Right forelimb (tissue), 1 donor: ENCODE measurements at places on chromosomes 13 and 19.
A peak's percentile ranks its signal among the peaks of the same experiment; 100 is the strongest.

- no peak for DNase-seq
Observed at GRCh38 chr19:14678199-14678598, 3.6 kb upstream of the ADGRE3 start.

- DNase-seq: no peak
Observed at GRCh38 chr13:87426742-87427141, 244.4 kb upstream of the SLITRK5 start.

GRCh38 chr13:74132776-74133656 is 1.2 kb downstream of the KLF12 start:
- DNase-seq: peak; percentile 76

- DNase-seq: no peak
Observed at GRCh38 chr19:38597075-38597474, 20.7 kb downstream of the MAP4K1 start.

DNA sequence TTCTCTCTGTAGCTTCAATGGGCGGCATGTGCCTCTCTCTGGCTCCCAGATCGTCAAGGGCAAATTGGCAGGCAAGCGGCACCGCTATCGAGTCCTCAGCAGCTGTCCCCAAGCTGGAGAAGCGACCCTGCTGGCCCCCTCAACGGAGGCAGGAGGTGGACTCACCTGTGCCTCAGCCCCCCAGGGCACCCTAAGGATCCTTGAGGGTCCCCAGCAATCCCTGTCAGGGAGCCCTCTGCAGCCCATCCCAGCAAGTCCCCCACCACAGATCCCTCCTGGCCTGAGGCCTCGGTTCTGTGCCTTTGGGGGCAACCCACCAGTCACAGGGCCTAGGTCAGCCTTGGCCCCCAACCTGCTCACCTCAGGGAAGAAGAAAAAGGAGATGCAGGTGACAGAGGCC is 1.7 kb downstream of the POLR1G start:
- DNase-seq: no peak

GRCh38 chr19:52658595-52658994 is 20.4 kb upstream of the ZNF83 start:
- no peak for DNase-seq

GRCh38 chr13:65454403-65454802 is 1775.7 kb downstream of the PCDH9 start:
- DNase-seq: no peak

GRCh38 chr13:99464441-99464949 is 36.8 kb upstream of the TM9SF2 start:
- peak; percentile 45 for DNase-seq

DNA sequence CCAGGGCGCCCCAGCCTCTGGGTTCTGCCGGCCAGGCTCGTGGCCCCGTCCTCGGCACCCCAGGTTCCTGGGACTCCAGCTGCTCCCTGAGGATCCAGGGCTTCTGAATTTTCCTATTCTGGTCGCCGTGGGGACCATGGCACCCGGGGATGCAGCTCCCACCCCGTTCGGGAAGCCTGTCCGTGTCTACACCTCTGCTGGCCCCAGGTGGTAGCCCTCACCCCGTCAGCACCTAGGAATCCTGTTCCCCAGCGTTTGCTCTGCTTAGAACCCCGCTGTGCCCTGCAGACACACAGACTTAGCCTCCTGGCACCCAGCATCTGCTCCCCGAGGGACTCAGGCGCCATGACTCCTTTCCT is 960 bp downstream of the PPFIA3 start:
- no peak for DNase-seq

GRCh38 chr13:72383646-72384045 is 343.8 kb downstream of the MZT1 start:
- no peak for DNase-seq

DNA sequence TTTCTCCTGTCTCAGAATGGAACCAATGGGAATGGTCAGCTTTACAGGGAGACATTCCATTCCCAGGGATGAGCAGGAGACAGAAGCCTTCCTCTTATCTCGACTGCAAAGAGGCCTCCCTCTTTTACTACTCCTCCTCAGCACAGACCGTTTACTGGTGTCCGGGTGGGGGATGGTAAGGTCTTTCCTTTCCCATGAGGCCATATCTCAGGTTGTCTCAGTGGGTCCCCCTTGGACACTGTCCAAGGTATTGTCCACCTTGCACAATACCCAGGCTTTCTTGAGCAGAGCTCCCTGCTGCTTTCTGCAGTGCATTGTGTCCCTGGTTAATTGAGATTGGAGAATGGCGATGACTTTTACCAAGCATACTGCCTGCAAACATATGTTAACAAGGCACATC is 7.5 kb upstream of the ZNF808 start:
- no peak for DNase-seq

- no peak for DNase-seq
Observed at GRCh38 chr13:25692099-25692498, 320.3 kb downstream of the ATP8A2 start.

DNA sequence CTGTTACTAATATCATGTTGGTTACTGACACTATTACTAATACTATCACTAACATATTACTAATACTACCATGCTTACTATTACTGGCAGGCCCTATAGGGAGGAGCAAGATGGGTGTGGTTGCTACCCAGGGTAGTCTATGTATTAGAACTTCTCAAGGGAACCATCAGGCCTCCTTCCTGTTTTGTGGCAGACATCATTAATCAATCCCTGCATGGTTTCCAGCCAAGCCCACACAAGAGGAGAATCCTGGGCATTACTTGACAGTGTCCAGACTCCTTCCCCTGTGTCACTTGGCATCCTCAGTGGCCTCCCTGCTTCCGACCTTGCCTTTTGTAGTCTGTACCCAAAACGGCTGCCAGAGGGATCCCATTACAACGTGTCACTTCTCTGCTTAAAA is 8.9 kb downstream of the HAS1 start:
- no peak for DNase-seq

DNA sequence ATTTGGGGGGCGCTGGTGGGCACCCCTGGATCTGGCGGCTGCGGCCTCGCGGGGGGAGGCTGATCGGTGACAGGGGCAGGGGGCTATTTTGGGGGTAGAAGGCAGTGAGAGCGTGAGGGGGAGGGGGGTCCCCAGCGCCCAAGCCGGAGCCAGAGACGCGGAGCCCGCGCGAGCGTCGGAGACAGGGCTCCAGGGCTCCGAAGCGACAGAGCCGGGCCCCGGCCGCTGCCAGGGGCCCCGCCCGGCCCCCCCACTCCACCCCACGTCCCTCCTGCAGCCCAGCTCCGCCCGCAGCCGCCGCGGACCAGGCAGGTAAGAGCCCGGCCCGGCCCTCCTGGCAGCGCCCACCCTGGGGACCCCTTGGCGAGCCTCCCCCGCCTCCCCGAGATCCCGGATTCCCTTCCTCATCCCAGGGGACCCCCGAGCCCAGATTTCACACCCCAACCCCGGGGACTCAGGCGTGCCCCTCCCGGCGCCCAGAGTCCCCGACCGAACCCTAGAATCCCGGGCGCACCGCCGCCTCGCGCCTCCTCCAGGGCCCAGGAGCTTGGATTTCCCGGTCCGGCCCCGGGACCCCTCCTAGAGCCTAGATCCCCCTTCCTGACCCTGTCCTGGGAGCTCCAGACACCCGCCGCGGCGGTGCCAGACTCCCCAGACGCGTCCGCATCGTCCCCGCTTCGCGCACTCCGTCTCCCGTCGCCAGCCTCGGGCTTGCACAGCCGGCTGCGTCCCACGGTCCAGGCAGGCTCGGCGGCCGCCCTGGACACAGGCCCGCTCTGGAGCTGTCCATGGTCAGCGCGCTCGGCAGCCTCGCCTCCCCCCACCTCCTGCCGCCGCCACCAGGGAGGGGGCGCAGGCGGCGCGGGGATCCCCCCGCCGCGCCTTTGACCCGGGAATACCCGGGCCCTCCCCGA is at the start of gene PPFIA3:
Gene PPFIA3, plus strand, starts transcription at position 134 of the 914 bp plus-strand sequence. CDS start 8,330 bp downstream, outside the sequence.
- peak; percentile 82 for DNase-seq

DNA sequence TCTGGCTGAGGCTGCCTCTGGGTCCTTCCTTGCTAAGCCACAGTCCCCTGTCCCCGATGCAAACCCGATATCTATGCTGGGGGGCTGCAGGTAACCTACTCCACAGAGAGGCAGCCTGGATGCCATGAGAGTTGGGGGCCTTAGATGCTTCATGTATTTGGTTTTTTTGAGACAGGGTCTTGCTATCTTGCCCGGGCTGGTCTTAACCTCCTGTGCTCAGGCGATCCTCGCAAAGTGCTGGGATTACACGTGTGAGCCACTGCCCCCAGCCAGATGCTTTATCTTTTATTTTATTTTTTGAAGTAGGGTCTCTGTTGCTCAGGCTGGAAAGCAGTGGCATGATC is 1.5 kb downstream of the ATCAY start:
- DNase-seq: no peak

DNA sequence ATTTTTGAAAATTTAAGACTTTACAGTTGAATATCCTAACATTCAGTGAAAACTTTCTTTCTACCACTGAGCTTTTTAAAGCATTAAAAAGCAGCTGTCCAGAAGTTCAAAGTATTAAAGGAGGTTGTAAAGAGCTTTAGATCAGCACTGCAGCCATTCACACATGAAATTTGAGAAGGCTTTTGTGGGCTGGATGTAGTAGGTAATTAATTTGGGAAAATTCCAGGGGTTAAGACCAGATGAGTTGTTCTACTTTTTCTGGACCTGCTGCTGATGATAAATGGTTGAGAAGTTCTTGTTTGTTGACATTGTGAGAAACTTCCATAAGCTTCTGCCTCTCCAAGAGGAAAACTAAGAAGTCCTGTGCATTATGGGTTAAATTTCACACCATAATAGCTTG is 1779.6 kb upstream of the PRR20A start:
- no peak for DNase-seq

DNA sequence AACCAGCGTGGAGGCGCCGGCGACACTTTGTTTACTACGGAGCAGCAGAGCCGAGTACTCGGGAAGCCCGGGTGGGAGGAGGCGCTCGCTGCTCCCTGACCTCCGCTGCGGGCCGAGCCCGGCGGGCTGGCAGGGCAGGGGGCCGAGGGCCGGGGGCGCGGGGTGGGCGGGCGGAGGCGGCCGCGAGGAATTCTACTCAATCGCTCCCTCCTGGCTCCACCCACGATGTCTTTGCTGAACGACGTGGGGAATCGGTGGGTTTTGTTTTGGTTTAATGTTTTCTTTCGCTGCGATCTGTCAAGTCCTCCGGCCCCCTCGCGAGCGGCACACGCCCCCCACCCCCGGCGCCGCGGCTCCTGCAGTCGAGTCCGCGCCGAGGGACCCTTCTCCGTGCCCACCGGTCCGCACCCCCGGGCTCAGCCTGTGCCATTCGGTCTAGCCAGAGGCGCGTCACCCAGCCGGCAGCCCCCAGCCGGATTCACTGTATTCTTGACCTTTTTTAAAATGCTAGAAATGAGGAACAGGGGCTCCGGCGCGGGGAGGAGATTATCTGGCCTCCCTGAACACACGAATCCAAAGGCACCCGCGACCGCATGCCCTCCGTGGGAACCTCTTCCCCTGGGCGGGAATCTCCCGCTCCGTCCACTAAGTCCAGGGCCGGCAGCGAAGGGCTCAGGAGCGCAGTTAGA is 636 bp upstream of the FOXO1 start:
- DNase-seq: no peak

GRCh38 chr19:482186-483041 is 13.9 kb upstream of the MADCAM1 start:
- DNase-seq: no peak

DNA sequence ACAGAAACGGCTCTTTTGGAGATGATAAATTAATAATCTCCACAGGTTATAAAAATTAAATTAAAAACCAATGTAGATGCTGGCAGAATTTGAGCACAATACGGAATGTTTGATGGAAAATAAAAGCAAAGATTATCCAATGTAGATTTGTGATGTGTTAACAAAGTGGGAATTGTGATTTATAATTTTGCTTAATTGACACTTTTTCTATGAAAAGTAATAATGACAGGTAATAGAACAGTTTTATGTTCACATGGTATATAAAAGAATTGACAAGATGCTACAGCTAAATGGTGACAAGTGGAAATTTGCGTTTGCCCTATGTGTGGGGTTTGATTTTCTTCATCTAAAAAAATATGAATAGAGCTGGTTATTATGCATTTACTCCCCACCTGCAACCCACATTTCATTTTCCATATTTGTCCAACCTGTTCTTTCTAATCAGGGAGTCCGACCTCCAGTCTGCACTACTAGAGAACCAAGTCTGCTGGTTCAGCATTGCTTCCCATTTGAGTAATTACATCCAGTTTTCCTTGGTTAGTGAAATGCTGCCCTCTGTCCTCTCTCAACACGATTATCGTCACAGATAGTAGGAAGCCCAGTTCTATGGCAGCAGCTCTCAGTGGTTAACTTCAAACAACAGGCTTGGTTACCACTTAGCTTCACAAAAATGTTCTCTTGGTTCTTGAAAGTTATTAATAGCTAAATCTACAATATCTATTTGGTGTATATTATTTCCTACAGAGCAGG is 61.4 kb upstream of the SLITRK1 start:
- DNase-seq: no peak

- no peak for DNase-seq
Observed at GRCh38 chr19:39970425-39970674, 615 bp upstream of the PSMC4 start.

DNA sequence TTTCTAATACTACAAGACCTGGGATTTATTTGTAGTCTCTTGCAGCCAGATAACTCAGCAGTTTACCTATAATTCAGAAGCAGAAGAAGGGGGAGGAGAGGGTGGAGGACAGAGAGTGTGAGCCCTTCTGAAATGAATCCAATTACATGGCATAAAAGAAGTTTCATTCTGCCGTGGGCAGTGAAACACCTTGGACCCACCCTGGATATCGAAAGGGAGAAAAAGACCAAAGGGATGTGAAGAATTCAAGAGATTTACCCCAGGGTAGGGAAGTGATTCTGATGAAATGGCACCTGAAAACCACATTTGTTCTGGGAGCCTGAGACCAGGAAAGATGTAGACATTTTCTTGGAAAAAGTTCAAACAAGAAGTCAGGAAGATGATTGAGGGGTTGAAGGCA is 140.9 kb downstream of the NDFIP2 start:
- DNase-seq: no peak

DNA sequence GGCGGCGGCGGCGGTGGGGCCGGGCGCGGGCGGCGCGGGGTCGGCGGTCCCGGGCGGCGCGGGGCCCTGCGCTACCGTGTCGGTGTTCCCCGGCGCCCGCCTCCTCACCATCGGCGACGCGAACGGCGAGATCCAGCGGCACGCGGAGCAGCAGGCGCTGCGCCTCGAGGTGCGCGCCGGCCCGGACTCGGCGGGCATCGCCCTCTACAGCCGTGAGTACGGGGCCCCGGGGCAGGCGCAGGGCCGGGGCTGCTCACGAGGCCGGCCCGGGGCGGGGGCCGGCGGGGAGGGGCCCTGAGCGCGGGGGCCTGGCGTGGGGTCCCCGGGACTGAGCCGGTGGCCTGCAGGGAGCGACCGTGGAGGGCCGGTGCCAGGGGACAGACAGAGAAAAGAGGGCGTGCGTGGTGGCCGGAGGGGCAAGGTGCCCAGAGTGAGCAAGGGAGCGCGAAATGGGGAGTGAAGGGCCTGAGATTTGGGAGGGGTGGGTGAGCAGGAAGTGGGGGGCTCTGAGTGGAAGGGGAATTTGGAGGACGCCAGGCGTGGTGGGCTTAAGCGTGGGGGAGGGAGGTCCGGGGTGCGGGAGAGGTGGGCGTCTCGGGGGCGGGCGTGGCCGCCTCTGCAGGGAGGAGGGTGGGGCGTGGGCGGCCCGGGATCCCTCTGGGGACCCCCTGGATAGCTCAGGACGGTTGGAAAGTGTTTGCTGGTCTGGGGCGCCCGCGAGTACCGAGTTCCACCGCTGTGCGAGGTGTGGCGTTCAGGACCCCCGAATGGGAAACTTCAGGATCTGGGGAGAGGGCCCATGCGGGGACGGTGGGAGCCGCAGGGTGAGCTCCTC is 575 bp downstream of the CARM1 start:
- peak; percentile 73 for DNase-seq
